Panc1 (cell line): ENCODE measurements at places on chromosomes 4 and X.

DNA sequence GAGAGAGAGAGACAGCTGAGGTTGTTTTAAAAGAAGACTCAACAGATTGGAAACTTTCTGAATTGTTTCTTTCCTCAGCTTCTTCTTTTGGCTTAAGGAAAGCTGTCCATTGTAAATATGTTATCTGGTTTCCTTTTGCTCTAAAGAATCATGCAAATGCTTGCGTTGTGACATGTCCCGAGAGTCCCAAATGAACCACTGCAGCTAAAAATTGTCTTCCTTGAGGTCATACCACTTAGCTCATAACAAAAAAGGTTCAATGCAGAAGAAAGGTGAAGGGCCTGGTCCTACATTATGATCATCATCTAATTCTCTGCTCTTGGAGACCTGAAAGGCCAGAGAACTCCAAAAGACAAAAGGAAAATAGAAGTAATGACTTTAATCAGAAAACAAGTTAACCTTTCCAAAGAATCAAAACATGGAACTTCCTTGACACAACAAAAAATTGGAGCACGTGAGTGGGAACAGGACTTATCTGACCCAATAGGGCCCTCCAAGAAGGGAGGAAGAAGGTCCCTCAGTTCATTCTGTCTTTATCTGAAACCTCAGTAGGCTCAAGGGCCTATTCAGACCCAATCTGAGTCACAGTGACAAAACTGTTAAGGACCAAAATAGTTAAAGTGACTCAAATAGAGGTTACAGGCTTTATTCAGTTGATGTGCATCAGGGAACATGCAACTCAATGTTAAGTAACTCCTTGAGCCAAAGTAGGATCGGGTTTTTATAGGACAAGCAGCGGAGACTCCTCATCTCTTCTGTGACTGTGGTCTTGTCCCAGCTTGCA is 14.7 kb upstream of the VSIG1 start:
- no peak for DNase-seq

DNA sequence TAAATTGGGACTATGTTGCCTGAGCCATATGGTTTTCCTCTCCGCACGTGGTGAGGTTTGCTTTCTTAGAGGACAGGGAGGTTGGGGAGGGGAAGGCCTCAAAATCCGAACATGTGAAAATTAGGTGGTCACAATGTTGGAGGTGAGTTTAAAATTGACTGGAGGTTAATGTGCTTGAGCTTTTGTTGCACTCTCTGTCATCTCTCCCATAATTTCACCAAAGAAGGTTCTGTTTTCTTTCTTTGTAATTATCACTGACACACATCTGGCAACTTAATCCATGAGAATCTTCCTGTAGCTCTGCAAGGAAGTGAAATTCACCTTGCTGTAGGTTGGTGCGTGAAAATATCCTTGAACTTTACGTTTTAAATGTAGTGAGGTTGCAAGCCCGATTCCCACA is 225.5 kb downstream of the PDGFC start:
- no peak for DNase-seq

DNA sequence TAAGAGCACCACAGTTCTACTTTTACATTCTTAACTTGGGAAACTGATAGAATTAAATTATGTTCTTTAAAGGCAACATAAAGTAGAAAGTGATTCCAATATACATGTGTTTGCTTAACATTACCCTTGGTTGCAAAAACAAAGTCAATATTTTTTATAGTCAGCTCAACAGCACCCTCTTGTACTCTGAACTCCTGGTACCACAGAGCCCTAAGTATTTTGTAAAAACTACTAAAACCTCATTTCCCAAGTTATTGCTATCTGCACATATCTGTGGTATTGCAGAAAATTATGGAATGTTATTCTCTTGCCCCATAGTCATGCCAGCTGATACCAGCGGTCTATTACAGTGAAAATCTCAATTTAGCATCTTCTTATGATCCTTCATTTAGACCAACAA is 2.9 kb downstream of the KIF4A start:
- DNase-seq: no peak

DNA sequence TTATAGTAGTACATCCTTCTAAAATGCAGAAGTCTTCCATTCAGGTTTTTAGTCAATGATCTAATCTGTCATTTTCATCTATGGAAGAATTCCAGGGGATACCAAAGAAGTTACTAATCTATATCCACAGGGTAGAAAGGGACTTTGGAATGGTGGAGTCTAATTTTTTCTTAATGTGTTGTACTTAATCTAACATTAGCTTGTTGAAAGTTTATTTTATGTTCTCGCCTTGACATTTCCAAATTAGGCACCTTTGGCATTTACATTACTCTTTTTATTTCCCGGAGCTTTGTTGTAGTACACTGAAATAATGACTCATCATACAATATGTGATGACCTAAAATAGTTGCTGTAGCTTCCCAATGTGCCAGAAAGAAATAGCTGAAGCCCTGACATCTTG is 91.5 kb downstream of the HTR2C start:
- no peak for DNase-seq
